ENCODE measurements at places on chromosomes 5 and 9.

DNA sequence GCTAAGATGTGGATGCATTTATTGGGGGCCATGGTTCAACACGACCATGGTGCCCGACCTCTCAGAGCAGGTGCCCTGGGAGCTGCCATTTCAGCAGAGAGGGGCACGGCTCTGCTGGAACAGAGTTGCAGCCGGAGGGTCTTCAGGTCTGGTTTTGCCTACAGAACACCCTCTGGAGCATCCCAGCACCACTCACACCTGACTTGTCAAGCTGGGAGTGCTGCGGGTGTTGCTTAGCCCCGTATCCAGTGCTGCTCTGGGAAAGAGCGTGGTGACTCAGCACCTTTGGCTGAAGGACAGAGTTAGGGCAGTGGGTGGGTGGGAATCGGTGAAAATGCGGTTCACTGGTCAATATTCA, 36.5 kb upstream of the IRX4 start:
- no peak for DNase-seq

- DNase-seq = no peak
Measured at GRCh38 chr9:88990729-88991065, 571 bp upstream of the S1PR3 start.

DNA sequence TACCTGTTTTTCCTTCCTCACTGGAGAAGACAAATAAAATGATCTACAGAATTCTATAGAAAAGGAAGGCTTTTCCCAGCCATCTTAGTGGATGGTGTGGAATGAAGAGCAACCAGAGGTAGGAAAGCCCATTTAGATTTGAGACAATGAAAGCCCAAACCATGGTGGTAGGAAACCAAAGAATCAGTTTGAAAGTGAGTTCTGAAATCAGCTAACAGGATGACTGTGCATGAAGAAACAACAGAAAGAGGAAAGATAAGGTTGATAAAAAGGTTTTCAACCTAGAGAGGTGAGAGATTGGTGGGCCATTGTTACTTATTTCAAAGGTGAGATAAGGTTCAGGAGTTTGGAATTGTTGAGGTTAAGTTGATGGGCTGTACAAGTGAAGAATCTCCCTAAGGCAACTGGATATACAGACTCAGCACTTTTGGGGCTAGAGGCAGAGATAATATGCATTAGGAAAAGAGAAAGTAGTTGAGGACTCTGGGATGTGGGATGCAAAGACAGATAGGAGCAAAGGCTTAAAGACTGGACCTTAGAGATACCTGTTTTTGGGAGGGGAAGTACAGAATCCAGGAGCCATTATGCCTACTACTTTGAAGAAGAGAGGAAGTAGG, 2.4 kb downstream of the CHMP5 start:
- no peak for DNase-seq

GRCh38 chr5:92795633-92796032, 785.4 kb downstream of the NR2F1-AS1 start:
- DNase-seq = no peak

DNA sequence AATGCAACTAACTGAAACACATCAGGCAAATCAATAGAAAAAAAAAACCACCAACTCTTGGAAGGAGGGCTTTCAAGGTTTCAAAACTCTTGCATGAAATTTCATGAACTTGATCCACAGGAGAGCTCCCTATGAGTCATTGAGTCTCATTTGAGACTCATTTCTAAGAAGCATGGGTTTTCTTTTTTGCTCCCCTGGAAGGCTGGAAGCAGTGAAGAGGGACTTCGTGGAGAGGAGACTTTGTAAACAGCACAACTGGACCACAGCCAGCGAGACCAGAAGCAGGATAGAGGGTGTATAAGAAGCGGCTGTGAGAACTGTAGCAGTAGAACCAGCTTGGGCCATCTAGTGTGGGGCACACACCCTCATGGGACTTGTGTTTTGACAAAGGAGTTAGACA, 41.2 kb upstream of the RAPGEF1 start:
- no peak for DNase-seq

- DNase-seq = no peak
Measured at GRCh38 chr9:88954066-88954465, 37.2 kb upstream of the S1PR3 start.

GRCh38 chr9:136942112-136942880, 2.2 kb downstream of the FBXW5 start:
- no peak for DNase-seq

DNA sequence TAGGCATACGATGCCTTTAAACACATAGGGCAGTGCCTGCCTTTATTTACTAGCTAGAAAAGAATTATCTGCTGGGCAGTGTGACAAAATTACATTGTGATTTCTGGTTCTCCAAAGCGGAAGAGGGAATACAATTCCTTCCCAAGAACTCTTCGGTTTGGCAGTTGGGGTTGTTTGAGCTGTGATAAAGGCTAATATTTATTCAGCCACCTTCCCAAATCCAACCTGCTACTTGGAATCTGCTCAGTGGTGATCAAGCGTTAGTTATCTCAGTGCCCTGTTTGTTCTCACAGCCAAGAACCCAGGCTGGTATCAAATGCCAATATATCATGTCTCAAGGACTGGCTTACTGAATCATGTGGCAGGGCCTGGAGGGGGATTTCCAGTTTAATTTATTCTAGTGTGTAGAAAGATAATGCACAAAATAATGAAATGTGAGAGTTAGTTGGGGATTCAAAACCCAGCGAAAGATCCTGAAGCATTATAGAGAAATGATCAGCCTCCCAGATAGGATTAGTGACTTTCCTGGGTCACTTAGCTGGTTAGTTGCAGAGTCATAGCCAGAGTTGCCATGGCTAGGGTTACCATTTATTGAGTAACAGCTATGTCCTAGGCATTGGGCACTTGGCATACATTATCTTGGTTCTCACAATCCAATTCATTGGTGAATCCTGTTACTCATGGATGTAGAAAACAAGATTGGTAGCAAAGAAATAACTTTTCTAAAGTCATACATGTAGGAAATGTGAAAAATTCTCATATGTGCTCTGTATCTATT, 457.0 kb upstream of the KLF4 start:
- DNase-seq = no peak

DNA sequence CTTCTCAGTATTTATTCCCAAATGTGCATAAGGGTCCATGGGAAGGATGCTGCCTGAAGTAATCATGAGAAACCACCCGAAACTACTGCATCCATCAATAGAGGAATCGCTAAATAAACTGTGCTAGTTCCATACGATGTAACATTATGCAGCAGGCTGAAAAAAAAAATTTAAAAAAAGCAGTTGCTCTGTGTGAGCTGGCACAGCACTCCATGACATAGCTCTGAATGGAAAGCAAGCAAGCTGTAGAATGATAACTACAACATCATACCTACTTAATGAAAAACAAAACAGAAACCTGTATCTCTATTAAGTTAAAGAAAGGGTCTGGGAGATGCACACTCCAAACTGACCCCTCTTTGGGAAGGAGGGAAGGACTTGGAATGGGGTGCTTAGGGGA, 49.3 kb downstream of the SHB start:
- DNase-seq = no peak

DNA sequence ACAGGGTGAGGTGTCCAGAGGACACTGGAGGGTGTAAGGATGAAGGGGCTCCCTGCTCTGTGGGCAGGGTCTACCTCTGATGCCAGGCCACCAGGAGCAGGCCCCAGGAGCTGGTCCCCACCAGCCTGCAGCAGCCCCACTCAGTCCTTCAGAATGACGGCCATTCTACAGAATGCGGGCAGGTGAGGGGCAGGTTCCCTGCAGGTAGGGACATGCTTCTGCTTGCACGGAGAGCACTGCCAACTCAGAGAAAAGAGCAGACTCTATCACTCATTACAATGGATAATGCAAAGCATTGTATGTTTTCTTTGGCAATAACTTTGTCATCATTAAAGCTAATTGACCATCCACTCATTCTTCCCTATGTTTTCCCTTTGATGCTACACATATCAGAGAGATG, 39.0 kb downstream of the DDX31 start:
- DNase-seq = no peak

DNA sequence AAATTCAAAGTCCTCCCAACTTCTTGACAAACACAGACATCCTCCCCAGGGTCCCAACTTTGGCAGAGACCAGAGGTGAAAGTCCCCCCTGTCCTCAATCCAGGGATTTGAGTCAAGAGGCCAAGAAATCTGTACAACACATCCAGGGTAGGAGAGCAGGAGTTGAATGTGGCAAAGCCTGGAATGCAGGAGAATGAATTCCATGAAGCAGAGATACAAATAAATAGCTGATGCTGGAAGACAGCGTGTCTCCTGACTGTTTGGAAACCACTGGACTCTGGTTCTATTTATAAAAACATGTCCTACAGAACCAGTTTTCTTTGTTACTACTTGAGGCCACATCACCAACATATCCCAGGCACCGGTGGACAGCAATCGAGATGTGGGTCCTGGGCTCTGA, 43.7 kb upstream of the SLIT3 start:
- DNase-seq = no peak

- no peak for DNase-seq
Measured at GRCh38 chr9:121620777-121621449, 30.5 kb upstream of the DAB2IP start.

DNA sequence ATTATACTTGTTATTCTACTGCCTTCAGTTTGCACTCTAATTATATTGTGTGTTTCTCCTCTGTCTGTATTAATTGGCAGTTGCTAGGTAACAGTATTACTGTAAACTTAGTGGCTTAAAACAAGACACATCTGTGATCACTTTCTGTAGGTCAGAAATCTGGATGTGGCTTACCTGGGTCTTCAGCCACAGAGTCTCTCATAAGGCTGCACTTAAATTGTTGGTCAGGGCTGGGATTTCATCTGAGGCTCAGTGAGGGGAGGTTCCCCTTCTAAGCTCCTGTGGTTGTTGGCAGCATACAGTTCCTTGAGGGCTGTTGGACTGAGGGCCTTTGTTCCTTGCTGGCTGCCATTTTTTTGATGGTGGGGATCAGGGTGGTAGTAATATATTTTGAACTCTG, 68.8 kb downstream of the SLC44A1 start:
- DNase-seq = no peak

DNA sequence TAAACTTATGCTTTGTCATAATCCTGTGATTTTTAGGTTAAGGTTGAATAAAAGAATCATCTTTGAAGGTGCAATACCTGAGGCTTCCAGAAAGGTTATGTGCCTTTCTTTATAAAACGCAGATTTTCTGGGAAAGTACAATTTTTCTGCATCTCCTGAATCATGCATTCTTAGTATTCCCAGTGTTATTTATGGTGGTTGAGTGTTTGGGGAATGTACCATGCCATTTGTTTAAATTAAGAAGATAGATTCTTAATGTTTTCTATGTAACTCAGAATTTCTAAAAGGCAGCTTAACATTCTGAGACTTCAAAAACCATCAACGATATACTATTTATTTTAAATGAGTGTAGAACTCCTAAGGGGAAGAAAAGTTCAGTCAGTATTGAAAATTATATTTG, 108.1 kb upstream of the FBN2 start:
- no peak for DNase-seq

DNA sequence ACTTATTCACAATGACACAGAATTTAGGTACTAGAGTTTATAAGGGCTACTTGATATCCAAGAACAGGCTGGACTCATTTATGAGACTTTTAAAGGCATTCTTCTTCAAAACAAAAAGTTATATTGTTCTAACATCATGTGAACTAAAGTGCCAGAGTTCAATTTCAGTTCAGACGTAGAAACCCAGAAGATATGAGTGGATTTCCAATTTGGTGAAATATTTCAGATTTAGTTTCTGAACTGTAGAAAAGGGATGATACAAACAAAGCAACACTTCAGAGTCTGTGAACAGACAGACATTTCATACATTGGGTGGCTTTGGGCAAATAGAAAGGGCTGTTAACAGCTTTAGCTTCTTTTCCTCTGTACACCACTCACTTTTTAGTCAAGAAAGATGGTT, 384.0 kb downstream of the NR2F1-AS1 start:
- DNase-seq = no peak

DNA sequence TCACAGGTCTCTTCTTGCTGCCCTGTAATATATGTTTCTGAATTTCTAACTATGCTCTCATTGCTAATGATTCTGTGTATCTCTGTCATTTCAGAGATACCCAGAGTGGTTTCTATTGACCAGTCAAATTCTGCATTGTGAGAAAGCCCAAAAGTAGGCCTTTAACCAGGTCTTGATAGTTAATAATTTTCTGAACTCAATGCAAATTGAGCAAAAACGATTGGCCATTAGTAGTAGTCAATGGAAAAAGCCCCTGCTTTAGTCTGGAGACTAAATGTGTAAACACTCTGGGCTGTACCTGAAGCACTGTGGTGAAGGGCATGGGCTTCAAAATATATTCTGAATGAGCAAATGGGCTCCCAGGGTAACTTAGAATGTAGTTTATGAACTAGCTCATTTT, 307.6 kb downstream of the ARL15 start:
- no peak for DNase-seq

GRCh38 chr5:73149540-73149939, 23.5 kb upstream of the TMEM174 start:
- no peak for DNase-seq

DNA sequence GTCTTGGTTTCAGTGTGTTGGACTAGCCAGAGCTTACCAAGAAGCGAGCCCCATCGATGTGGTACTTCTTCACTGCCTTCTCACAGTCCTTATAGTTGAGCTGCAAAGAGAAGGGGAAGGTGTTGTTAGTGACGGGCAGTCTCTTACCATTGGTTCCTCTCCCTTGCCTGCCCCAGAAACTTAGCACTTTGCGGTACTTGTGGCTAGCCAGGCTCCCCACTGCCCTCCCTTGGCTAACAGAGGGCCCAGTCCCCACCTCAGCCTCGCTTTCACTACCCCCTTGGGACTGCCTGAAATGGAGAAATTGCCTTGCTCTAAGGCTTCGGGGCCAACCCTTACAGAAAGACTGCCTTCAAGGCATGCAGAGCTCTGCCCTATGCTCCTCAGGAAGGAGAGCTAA, 4.3 kb downstream of the LCP2 start:
- DNase-seq = peak; percentile 23

DNA sequence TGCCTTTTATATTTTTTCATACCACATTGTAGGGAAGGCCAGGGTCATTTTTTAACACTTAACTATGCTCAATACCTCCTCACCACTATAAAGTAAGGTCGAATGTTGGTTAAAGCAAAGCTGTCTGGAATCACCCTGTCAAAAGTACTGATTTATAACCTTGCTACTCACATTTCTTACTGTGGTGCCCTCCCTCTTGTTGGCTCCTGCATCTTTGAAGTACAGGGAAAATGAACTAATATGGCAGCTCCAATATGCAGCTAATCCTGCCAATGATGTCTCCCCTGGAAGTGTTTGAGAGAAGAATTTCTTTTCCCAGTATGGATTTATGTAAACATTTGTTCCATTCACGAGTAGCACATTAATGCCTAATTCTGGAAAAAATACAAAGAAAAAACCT, 108.4 kb upstream of the RPS23 start:
- DNase-seq = no peak

GRCh38 chr9:134185536-134186011, 21.2 kb upstream of the RNU6ATAC start:
- no peak for DNase-seq

GRCh38 chr5:165400086-165400485, 1894.7 kb downstream of the MAT2B start:
- no peak for DNase-seq

DNA sequence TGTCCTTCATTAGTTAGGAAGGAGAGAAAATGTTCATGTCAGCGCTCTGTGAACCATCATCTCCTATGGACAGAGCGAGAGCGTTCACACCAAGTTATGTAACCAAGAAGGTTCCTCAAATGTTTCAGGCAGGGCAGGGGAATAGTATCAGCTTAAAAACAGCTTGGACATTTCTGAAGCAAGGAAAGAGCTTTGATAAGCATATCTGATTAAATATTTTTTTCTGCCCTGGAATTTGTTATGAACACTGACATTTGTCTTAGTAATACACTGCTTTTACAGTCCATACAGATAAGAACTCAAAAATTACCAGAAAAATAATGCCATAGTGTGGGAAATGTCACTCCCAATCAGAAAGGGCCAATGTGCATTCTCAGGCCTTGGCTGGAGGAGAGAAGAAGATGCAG, 66.3 kb upstream of the LIFR start:
- DNase-seq = no peak

Data from activated CD4-positive, CD25-positive, alpha-beta regulatory T cell (primary cell).